ENCODE measurements at places on chromosomes 3 and 15. TPM values are rescaled to one million over a fixed set of nuclear protein-coding genes. Genes with fewer than 3 reads are reported as not detected.
A peak's percentile ranks its signal among the peaks of the same experiment; 100 is the strongest.

DNA sequence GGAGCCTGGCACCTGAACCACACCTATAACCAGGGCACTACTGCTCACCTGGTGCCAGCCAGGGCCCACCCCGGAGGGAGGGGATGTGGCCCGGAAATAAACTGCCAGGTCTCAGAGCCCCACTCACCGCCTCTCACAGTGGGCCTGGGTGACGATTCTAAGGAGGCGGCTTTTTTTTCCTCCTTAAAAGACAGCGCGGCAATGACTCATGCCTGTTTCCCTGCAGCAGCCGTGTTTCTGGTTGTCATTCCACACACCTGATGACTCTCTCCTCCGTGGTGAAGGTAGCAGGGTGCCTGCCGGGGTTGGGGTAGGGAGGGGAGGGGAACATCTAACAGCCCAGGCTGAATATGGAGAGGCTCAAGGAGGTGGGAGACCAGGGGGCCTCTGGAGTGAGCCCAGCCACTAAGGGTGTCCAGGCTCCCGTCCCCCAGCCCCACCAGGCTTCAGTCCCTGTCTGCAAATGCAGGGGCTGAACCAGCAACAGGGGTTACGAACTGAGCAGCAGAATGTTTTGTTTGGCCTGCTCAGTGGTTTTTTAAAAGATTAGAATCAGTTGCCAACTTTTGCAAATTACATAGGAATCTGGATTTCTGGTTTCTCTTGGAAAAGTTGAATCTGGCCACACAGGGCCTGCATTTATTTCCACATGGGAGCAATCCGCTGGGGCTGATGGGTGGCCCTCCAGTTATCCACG, 127.3 kb upstream of the LINGO1 start:
- no peaks in the 10 kb centered on the region for H3K27me3 ChIP-seq
- no peak for DNase-seq
- H3K4me3 ChIP-seq = no peak overlapping the region
- no peak overlapping the region for H3K27ac ChIP-seq
- no peaks in the 10 kb centered on the region for H3K4me1 ChIP-seq

GRCh38 chr3:123015596-123015995, 12.0 kb downstream of the SEMA5B start:
- no peaks in the 10 kb centered on the region for H3K4me1 ChIP-seq
- H3K4me3 ChIP-seq = no peak overlapping the region

GRCh38 chr3:49656541-49657112, 17.5 kb upstream of the APEH start:
- no peak for DNase-seq
- H3K27me3 ChIP-seq = no peaks in the 10 kb centered on the region
- no peak overlapping the region for H3K27ac ChIP-seq
- no peaks in the 10 kb centered on the region for H3K4me1 ChIP-seq
- no peaks in the 10 kb centered on the region for H3K36me3 ChIP-seq

GRCh38 chr3:52289747-52290595, 2.3 kb downstream of the GLYCTK start:
- H3K27me3 ChIP-seq = no peaks in the 10 kb centered on the region
- no peak overlapping the region for H3K4me3 ChIP-seq
- DNase-seq = no peak
- peaks cover 15% of the 10 kb centered on the region for H3K4me1 ChIP-seq

GRCh38 chr3:61913701-61914100, 352.3 kb downstream of the PTPRG start:
- no peak overlapping the region for H3K27ac ChIP-seq
- no peaks in the 10 kb centered on the region for H3K4me1 ChIP-seq
- no peak overlapping the region for H3K4me3 ChIP-seq
- no peak for DNase-seq
- no peaks in the 10 kb centered on the region for H3K27me3 ChIP-seq

- no peaks in the 10 kb centered on the region for H3K36me3 ChIP-seq
- no peaks in the 10 kb centered on the region for H3K27me3 ChIP-seq
- no peak overlapping the region for H3K4me3 ChIP-seq
- H3K27ac ChIP-seq = no peak overlapping the region
Measured at GRCh38 chr3:35965908-35966307, 326.6 kb downstream of the ARPP21 start.

DNA sequence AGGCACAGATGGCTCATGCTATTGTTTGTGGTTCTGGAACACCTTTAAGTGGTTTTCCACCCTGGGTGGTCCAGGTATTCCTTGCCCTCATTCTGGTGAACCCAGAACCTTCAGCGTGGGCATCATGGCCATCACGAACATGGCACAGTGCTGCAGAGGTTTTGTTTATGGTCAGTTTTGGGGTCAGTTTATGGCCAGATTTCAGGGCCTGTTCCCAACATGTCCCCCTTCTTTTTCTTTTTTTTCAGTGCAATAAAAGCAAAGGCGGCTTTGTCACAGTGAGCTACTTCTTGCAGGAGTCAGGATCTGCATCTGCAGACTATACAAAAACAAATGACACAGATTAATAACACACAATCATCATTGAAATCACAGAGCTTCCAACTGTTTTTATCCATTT, 1085.0 kb upstream of the ALCAM start:
- no peak overlapping the region for H3K27ac ChIP-seq
- H3K4me1 ChIP-seq = no peaks in the 10 kb centered on the region
- no peak overlapping the region for H3K4me3 ChIP-seq
- H3K27me3 ChIP-seq = no peaks in the 10 kb centered on the region
- H3K36me3 ChIP-seq = no peaks in the 10 kb centered on the region

NEK10 gene
- total RNA-seq = 0.29 TPM

DNA sequence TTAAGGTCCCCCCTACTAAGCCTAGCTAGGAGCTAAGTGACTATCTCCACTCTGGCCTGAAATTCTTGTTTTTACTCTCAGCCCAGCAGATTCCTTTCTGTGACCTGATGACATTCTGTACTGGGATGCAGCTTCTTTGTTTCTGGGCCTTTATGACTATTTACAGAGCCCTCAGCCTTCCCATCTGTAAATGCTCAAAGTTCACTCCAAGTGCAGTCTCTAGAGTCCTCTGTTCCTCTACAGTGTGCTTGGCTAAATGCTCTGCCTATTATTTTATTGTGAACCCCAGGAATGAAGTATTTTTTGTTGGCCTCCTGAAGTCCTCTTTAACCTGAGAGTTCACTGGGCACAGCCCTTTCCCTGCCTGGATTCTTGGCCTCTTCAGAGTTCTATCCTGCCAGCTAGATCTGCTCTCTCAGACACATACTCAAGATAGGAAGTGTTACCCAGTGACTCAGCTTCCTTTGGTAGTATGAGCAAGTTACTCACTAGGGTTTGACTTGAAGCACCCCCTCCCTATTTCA, 278.1 kb upstream of the P2RY1 start:
- no peaks in the 10 kb centered on the region for H3K27me3 ChIP-seq
- peak overlapping the region; percentile 34 for H3K27ac ChIP-seq
- H3K4me3 ChIP-seq = no peak overlapping the region

- H3K27me3 ChIP-seq = no peaks in the 10 kb centered on the region
- H3K36me3 ChIP-seq = no peaks in the 10 kb centered on the region
- H3K4me3 ChIP-seq = no peak overlapping the region
- H3K27ac ChIP-seq = no peak overlapping the region
- no peak for DNase-seq
Measured at GRCh38 chr3:136805795-136806194, 13.1 kb upstream of the SLC35G2 start.

NFKBIZ gene
- 108 TPM for total RNA-seq

PAQR9 gene
- not detected for total RNA-seq

DNA sequence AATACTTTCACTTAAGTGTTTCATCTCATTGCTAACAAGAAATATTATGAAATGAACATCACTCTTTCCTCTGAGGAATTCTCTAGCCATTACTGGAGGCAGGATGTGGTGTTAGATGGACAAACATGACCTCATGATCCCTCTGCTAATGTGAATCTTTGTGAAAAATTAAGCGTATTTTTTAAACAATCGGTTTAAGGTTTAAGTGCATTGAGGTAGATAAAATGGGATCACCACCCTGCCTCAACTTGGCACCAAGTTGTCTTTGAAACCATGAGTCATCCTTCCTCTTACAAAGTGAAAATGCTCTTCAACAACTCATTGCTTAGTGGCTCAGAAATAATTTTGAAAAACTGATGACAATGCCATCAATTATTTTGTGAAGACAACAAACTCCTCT, 76.0 kb upstream of the DCBLD2 start:
- no peaks in the 10 kb centered on the region for H3K4me1 ChIP-seq
- no peak overlapping the region for H3K27ac ChIP-seq
- DNase-seq = no peak
- H3K36me3 ChIP-seq = no peaks in the 10 kb centered on the region
- H3K27me3 ChIP-seq = no peaks in the 10 kb centered on the region

- peak overlapping the region; percentile 66 for H3K27ac ChIP-seq
- no peak overlapping the region for H3K4me3 ChIP-seq
- no peaks in the 10 kb centered on the region for H3K27me3 ChIP-seq
- H3K36me3 ChIP-seq = peaks cover 75% of the 10 kb centered on the region
- no peak for DNase-seq
Measured at GRCh38 chr3:38004415-38005075, 14.0 kb downstream of the VILL start.

DNA sequence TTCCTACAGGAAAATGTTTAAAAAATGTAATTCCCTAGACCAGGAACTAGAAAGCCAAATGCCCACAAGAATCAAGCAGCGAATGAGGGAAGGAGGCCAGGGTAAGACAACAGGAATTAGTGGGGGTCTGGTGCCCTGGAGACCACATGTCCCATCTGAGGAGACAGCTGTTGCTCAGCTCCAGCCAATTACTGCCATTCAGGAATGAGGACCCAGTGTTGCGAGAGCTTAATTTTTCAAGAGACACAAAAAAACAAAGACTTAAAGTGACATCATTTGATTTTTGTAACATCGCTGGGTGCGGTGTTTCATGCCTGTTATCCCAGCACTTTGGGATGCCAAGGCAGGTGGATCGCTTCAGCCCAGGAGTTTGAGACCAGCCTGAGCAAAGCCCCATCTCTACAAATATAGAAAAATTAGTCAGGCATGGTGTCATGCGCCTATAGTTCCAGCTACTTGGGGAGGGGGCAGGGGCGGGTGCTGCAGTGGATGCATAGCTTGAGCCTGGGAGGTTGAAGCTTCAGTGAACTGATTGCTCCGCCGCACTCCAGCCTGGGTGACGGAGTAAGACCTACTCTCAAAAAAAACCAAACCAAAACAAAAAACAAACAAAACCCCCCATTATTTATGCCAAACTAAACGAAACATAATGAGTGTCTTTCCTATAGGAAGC, 52.8 kb upstream of the LRIG1 start:
- no peaks in the 10 kb centered on the region for H3K4me1 ChIP-seq
- H3K4me3 ChIP-seq = no peak overlapping the region
- no peaks in the 10 kb centered on the region for H3K36me3 ChIP-seq

GRCh38 chr3:183295211-183295610, 42.2 kb downstream of the B3GNT5 start:
- no peaks in the 10 kb centered on the region for H3K36me3 ChIP-seq
- H3K4me1 ChIP-seq = peaks cover 7% of the 10 kb centered on the region
- H3K4me3 ChIP-seq = no peak overlapping the region
- no peaks in the 10 kb centered on the region for H3K27me3 ChIP-seq
- H3K27ac ChIP-seq = peak overlapping the region; percentile 65

GRCh38 chr3:8663177-8664061, 18.8 kb upstream of the SSUH2 start:
- no peaks in the 10 kb centered on the region for H3K27me3 ChIP-seq
- H3K4me1 ChIP-seq = peaks cover 16% of the 10 kb centered on the region
- H3K36me3 ChIP-seq = no peaks in the 10 kb centered on the region
- H3K27ac ChIP-seq = no peak overlapping the region
- DNase-seq = no peak

Data from esophagus squamous epithelium (tissue), 5 donors.